Fibroblast of skin of scalp (primary cell): ENCODE measurements at places on chromosomes 3 and 15.

DNA sequence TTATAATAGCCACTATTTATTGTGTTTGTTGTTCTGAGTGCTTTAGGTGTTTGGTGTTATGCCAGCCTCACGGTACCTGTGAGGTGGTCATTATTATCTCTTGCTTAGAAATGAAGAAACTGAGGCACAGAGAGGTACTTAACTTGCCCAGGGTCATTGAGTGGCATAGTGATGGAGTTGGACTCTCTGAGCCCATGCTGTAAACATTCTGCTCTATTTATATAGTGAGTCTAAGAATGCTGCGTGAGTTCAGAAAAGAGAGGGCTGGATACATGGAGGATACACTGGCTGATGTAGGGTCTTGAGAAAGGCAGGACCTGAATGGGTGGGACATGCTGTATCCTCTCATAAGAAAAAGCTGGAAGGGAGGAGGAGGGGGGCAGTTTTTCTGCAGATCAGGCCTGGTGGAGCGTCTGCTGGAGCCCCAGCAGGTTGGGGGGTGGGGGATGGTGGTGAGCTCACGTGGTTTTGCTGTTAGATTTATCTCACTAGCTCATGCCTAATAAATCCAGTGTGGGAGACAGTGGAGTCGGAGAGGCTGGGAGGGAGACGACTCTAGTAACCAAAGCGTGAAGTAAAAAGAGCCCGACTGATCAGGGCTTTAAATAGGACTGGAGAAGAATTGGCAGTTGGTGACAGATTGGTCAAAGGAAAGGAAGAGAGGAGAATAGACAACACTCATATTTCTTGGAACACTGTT is 16.0 kb downstream of the MED12L start:
- no peak for DNase-seq

GRCh38 chr3:141644931-141645330 is 93.2 kb upstream of the RNF7 start:
- peak; percentile 53 for DNase-seq

DNA sequence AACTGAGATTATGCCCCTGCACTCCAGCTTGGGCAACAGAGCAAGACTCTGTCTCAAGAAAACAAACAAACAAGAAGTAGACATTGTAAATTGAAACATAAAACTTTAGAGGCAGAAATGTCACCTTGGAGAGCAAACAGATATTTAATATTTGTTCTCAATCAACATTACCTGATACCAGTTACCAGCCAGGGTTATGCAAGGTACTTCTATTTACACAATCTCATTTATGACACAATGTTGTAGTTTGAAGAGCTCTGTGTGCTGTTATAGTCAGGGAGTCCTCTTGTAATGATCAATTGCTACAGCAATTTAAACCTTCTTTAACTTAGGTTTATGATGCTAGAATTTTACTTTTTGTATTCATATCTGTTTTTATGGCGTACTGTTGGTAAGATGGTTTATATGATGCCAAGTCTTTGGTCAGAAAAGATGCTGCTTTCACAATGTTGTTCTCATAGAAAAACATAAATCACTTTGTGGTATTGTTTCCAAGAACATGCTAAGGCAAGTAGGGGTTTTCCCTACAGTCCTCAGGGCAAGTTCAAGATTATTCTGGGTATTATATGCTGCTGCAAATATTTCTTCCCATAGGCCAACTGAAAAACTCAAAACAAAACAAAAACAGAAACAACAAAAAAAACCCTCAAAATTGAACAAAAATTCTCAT is 173.5 kb downstream of the TNIK start:
- DNase-seq: no peak

GRCh38 chr3:44989141-44989540 is 13.1 kb downstream of the EXOSC7 start:
- no peak for DNase-seq

GRCh38 chr3:108489776-108490175 is 20.6 kb downstream of the MYH15 start:
- DNase-seq: peak; percentile 53

- no peak for DNase-seq
These were observed 30.5 kb downstream of the TNK2 start for GRCh38 chr3:195877767-195878423.
